ENCODE measurements at places on chromosomes 12 and 14.

DNA sequence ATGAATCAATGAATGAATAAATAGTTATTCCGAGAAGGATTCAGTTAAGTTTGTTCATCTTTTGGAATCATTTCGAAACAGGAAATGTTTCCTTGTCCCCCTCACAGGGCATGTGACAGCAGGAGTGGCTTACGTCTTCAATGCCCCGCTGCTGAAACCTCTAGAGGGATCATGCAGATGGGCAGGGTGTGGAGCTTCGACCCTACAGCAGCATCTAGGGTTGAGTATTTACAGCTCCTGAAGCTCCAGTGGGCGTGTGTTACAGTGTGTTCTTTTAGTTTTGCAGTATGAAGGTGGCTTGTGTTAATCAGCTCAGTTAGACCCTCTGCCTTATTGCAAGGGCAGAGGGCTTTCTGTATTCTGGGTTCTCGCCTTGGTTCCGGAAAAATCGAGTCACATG is 2.6 kb downstream of the NAV3 start:
- no peak for DNase-seq

GRCh38 chr14:68442828-68443629 is 349.8 kb downstream of the ZFP36L1 start:
- DNase-seq, result no peak

- DNase-seq, result no peak
These were observed 98.1 kb downstream of the ANO2 start for GRCh38 chr12:5846950-5847349.

DNA sequence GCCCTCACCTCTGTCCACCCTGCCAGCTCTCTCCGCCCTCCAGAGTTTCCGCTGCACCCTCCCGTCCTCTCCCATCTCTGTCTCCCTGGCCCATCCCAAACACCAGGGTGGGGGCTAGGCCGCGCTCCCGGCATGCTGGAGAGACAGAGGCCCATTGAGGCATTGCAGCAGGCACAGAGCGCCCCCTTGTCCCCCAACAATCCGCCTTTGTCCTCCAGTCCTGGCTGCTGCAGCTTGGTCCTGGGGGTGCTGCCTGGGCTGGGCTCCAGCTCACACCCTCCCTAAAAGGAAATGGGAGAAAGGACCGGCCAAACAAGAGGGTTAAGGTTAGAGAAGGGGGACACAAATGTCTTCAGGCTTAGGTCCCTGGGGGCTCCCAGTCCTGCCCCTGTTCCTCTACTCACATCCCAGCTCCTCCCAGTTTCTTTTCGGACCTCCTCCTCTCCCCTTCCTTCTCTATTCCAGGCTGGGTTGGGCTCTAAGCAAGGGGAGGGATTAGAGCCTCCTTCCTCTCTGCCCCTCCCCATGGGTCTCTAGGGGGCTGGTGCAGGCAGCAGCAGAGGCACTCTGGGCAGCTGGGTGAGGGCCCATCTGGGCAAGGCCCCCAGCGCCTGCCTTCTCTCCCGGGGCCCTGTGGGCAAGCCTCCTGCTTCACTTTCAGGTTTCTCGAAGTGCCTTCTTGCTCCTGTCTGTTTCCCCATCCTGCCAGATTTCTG is at the start of gene CMTM5:
CMTM5 (plus strand) TSS at position 565 of the 716 bp plus-strand sequence. CDS start 206 bp downstream, outside the sequence.
- no peak for DNase-seq

GRCh38 chr12:129145381-129145780 is 292.1 kb downstream of the GLT1D1 start:
- no peak for DNase-seq

DNA sequence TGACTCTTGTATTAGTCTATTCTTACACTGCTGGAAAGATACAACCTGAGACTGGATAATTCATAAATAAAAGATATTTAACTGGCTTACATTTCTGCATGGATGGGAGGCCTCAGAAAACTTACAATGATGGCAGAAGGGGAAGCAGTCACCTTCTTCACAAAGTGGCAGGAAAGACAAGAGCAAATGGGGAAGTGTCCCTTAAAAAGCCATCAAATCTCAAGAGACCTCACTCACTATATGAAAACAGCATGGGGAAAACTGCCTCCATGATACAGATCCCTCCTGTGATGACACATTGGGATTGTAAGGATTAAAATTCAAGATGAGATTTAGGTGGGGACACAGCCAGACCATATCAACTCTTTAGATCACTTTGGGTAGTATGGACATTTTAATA is 83.7 kb downstream of the TMTC3 start:
- DNase-seq, result no peak

DNA sequence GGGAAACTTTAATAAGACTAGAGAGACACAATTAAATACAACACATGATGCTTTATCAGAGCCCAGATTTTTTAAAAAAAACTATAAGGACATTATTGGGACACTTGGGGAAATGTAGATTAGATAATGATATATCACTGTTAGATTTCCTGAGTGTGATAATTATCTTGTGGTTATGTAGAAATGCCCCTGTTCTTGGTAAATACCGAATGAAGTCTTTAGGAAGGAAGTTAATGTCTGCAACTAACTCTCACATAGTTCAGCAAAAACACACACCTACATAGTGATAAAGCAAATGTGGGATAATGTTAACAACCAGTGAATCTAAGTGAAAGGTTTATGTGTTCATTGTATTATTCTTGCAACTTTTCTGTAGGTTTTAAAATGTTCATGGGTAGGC is 14.6 kb upstream of the CACNB3 start:
- no peak for DNase-seq

DNA sequence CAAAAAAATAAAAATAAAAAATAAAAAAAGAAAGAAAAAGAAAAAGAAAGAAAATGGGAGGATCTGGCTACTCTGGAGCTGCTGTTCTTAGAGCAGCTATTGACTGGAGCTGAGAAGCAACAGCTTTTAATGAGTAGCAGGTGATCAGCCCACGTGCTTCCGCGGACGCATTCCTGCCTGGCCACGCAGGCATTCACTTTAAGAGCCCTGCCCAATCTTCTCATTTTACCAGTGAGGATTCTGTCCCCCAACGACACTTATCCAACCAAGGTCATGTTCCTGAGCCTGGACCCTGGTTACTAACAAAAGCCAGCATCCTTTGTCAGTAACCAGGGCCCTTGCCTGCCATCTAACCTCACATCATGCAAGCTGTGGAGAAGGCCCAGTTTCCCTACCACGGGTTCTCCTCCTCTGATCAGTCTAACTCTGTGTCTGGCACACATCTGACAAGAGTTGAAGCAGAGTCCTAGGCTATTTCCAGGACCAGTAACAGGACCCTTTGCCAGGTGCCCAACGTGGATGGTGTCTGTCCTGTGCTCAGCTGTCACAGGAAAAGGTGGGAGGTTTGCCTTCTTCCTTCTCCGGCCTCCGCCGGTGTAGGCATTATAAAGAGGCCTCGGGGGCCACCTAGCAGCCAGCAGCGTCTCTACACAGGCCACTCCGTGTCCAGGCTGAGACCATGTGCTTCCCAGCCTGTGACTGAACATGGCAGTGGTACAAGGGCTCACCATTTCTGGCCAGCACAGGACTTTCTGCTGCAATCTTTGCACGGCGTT is 60.9 kb upstream of the GPATCH2L start:
- DNase-seq, result no peak

- no peak for DNase-seq
These were observed 46.8 kb downstream of the DDX11 start for GRCh38 chr12:31120392-31121008.

DNA sequence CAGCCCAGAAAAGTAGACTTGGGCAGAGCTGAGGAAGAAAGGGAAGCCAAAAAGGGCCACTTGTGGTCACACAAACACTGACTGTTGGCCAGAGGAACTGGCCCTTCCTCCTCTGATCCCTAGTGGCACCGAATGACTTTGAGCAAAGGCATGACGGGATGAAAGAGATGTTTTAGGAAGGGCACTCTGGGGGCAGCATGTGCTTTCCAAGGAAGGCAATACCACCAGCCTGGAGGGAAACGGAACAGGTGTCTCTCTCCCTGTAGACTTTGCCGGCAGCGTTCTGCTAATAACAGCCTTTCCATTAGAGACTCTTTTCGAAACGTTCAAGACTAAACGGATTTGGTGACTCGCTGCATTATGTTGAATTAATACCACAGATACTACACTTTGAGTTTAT is 12.3 kb upstream of the FBXO21 start:
- no peak for DNase-seq

GRCh38 chr12:81500788-81501187 is 258.4 kb downstream of the PPFIA2 start:
- DNase-seq, result no peak

DNA sequence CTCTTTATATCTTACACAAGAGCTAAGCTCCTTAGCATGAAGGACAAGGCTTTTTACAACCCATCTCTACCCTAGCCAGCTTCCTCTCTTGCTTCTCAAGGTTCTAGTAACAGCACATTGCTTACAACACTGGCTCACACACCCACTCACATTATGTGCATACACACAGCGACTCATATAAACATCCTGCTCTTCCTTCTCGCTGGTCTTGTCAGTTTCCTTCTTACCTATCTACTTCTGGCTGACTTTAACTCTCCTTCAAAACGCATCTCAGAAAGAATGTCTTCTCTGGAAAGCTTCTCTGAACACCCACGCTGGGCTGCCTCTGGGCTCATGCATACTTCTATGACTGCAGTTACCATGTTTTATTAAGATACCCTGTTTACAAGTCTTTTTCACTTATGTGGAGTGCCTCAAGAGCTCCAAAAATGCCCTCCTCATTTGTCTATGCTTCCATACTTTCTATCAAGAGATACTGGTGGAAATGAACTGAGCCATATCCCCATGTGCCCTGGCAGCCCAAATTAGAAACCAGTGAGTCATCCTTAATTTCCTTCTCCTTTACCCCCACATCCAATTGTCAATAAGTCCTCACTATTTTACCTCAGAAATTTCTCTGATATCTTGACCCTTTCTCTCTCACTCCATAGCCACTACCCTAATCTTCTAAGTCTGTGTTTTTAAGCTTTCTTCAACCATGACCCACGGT is 126.9 kb upstream of the KRAS start:
- no peak for DNase-seq

GRCh38 chr12:5557906-5558305 is 126.0 kb downstream of the NTF3 start:
- no peak for DNase-seq

DNA sequence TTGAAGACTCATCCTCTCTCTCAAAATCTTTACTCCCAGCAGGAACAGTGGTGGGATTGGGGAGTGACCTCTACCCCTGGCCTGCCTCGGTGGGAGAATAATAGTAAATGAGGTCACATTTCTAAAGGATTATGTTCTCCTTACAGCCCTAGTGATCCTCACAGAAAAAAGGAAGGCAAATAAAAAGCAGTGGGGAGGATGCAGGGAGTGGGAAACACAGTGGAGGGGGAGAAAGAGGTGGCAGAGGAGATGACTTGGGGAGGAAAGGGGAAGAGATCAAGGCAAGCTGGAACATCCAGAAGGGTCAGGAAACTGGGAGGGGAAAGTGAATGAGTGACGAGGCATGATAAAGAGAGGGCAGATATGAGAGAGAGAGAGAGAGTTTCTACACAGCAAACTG is 8.3 kb upstream of the SYNDIG1L start:
- DNase-seq, result no peak

GRCh38 chr14:75003250-75004027 is 718 bp downstream of the EIF2B2 start:
- DNase-seq, result no peak

DNA sequence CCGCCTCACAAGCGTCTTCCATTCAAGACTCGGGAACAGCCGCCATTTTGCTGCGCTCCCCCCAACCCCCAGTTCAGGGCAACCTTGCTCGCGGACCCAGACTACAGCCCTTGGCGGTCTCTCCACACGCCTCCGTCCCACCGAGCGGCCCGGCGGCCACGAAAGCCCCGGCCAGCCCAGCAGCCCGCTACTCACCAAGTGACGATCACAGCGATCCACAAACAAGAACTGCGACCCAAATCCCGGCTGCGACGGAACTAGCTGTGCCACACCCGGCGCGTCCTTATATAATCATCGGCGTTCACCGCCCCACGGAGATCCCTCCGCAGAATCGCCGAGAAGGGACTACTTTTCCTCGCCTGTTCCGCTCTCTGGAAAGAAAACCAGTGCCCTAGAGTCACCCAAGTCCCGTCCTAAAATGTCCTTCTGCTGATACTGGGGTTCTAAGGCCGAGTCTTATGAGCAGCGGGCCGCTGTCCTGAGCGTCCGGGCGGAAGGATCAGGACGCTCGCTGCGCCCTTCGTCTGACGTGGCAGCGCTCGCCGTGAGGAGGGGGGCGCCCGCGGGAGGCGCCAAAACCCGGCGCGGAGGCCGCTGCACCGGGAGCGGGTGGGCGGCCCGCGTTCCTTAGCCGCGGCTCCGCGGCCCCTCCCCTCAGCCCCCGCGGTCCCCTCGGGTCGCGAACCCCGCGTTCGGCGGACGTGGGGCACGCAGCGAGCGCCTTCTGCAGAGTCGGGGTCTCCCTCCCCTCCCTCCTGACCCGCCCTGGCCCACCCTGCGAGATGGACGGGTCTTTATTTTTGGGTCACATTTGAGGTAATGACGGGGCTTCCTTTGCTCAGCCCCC is at the start of gene UBC:
UBC (minus strand) TSS at position 259 of the 847 bp plus-strand sequence. CDS start 879 bp downstream, outside the sequence.
- peak; percentile 84 for DNase-seq

GRCh38 chr12:55777856-55778255 is 34.9 kb downstream of the GDF11 start:
- DNase-seq, result no peak

- no peak for DNase-seq
These were observed 994 bp downstream of the SRP54 start for GRCh38 chr14:34983786-34984185.

- DNase-seq, result no peak
These were observed 28.7 kb downstream of the RHOF start for GRCh38 chr12:121764808-121765207.

- DNase-seq, result no peak
These were observed 44.9 kb upstream of the STRAP start for GRCh38 chr12:15837141-15837790.

GRCh38 chr12:77189901-77190416 is 124.6 kb upstream of the E2F7 start:
- DNase-seq, result no peak

- no peak for DNase-seq
These were observed 928 bp downstream of the TBX3 start for GRCh38 chr12:114682785-114683708.

GRCh38 chr12:113396828-113397496 is 6.7 kb downstream of the SDS start:
- no peak for DNase-seq

- no peak for DNase-seq
These were observed 884 bp downstream of the GPD1 start for GRCh38 chr12:50104417-50105366.

- no peak for DNase-seq
These were observed 4.3 kb downstream of the FRS2 start for GRCh38 chr12:69474456-69474855.

DNA sequence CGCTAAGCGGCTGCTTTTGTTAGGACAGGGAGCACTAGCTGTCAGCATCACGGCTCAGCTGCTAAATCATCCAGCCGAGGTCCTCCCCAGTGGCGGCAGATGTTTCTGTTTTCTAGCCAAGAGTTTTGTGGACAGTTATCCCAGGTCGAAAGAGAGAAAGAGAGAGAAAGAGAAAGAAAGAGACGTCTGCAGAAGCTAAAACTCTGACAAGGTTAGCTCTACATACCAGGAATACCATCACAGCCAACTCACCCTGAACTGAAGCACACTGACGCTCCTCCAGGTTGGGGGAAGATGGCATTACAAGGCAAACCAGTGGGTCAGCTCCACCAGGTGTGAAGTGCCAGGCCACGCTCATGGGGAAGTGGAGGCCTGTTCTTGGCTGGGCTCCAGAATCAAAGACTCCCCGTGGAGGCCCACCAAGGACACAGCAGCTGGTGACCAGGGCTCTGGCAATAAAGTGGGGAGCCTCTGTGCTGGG is 64.9 kb upstream of the DICER1 start:
- DNase-seq, result no peak
